ENCODE measurements at places on chromosomes 5 and 9.

GRCh38 chr9:99192786-99193465 lies 28.8 kb downstream of the ALG2 start:
- no peak for DNase-seq

DNA sequence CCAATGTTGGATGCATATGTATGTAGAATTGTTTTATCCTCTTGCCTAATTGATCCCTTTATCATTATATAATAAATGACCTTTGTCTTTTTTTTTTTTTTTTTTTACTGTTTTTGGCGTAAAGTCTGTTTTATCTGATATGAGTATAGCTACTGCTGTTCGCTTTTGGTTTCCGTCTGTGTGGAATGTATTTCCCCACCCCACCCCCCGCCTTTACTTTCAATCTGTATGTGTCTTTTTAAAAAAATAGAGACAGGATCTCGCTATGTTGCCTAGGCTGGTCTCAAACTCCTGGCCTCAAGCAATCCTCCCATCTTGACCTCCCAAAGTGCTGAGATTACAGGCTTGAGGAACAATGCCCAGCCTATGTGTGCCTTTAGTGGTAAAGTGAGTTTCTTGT lies 11.3 kb downstream of the AHRR start:
- DNase-seq = no peak

GRCh38 chr5:54656261-54656728 lies 138.7 kb downstream of the SNX18 start:
- peak; percentile 46 for DNase-seq

DNA sequence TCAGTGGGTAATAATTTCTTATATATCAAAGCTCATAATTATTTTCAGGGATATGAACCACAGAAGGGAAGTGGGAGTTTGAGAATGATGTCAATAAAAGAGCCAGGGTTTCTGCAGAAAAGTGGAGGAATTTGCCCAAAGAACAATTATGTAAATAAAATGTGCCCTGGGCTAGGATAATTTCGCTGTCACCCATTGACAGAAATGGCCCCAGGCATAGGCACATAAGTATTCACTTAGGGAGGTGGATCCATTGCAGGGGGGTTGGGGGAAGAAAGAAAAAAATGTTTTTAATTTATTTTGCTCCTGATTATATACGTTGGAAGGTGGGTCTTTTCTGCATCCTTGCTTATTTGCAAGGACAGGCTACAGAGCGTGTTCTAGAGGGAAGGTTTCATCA lies 135.1 kb upstream of the IRX2 start:
- DNase-seq = no peak

- no peak for DNase-seq
These were observed 93.1 kb downstream of the CDK5RAP2 start for GRCh38 chr9:120486835-120487234.

GRCh38 chr5:4640795-4641194 lies 499.3 kb upstream of the ADAMTS16 start:
- DNase-seq = no peak

- DNase-seq = no peak
These were observed 114.1 kb upstream of the RIOK2 start for GRCh38 chr5:97297063-97297703.

DNA sequence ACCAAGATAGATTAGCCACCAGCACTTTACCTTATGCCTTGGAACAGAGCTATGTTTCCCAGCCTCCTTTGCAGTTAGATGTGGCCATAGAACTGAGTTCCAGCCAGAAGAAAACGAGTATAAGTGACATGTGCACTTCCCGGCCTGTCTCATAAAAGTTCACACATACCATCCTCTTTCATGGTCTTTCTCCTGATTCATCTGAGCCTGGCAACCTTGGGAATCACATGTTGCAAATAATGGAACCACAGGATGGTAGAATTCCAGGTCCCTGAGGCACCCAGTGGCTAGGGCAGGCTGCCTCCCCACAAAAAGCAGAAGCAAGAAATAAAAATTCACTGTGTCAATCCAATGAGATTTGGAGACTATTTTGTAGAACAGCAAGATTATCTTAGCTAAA lies 128.1 kb downstream of the PDE4D start:
- no peak for DNase-seq

DNA sequence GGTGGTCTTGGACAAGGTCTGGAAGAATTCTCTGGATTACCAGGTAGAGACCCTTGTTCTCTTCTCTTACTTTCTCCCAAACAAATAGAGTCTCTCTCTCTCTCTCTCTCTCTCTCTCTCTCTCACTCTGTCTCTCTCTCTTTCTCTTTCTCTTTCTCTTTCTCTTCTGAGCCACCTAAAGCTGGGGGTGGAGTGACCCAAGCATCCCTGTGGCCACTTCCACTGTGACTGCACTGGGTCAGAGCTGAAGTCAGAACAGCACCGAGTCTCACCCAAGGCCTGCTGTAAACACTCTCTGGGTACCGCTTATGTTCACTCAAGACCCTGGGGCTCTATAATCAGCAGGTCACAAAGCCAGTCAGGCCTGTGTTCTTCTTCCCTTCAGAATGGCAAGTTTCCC lies 513.7 kb downstream of the EBF1 start:
- no peak for DNase-seq

- DNase-seq = no peak
These were observed 458.4 kb upstream of the C9orf72 start for GRCh38 chr9:28031521-28032267.

- DNase-seq = no peak
These were observed 51.1 kb downstream of the GNA14 start for GRCh38 chr9:77597057-77597456.

DNA sequence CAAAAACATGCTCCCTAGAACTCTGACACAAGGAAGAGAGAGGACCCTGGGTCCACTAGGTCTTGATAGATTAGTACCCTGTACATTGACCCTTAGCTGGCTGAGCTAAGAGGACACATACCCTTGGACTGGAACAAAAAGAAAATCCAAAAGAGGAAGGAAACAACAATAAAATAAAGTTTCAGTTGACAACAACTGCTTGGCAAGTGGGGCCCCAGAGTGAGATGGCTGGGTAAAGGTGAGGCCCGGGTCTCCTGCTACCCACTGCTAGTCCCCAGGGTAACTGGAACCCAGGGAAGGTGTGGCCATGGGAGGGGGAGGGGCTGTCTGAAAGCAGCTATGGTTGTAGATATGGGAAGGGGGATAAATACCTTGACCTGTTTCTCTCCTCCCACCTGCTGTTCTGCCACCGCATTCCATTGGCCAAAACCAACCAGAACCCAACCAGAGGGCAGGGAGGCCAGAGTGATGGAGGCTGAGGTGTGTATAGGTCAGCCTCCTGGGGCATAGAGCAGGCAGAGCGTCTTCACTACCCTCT lies 11.7 kb downstream of the TAL2 start:
- DNase-seq = no peak

DNA sequence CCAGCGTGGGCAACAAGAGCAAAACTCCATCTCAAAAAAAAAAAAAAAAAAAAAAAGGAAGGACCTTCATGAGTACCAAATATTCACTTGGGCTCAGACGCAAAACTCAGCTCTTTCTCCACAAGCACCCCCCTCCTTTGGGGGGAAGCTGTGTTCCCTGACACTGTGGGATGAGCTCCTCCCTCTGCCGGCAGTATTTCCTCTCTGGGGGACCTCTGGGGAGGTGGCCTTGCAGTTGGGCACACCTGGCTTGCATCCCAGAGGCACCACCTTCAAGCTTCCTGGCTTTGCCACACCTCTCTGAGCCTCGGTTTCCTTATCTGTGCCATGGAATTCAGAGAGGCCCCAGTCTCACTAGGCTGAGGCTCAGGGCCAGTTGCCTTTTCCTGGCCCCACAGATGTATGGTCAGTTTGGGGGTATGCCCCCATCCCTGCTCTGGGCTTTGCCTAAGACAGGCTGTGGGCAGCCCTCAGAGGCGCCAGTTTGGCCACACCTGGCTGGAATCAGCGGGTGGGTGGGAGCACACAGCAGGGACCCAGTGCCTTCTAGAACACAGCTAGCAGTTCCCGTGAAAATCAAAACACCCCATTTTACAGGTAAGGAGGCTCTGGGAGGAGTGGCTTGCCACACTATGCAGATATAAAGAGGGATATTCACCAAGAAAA lies 157.5 kb upstream of the IER5L start:
- DNase-seq = no peak

DNA sequence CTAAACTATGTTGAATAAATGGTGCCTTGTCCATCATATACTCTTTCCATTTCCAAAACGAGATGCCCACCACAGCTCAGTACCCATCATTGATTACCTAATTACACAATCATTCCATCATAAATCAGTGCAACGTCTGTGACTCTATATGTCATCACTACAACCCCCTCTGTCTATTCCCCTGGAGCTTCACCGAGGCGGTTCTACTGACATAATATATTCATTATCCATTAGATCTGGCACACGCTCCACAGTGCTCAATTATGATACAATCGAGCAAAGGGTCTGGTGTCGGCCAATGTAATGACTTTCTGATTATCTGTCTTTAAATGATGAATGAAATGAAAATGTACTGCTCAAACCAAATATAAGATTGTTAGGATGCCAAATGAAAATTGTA lies 1737.7 kb upstream of the WWC1 start:
- no peak for DNase-seq

GRCh38 chr9:38107405-38107804 lies 38.4 kb upstream of the SHB start:
- no peak for DNase-seq

DNA sequence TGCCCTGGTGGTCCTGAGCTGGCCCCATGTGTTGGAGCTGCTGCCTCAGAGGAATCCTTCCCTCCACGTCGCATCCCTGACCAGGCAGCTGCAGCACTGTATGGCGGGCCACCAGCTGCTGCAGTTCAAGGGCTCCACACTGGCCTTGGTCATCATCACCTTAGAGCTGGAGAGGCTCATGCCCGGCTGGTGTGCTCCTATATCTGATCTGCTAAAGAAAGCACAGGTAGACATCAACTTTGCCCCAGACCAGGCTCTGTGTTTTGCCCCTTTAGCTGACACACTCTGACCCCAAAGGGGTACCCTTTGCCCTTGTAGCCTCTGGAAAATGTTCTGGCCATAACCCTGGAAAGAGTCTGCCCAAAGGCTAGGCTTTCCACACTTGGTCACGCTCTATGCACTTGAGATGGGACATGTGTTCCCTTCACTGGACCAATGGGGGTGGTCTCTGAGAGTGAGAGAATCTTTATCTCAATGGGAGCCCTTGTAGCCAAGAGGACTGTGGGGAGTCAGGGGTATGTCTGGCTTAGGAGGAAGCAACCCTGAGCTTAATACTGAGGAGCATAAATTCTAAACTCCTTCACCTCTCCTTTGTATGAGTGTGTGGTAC lies 4.8 kb downstream of the CCNI2 start:
- DNase-seq = no peak

DNA sequence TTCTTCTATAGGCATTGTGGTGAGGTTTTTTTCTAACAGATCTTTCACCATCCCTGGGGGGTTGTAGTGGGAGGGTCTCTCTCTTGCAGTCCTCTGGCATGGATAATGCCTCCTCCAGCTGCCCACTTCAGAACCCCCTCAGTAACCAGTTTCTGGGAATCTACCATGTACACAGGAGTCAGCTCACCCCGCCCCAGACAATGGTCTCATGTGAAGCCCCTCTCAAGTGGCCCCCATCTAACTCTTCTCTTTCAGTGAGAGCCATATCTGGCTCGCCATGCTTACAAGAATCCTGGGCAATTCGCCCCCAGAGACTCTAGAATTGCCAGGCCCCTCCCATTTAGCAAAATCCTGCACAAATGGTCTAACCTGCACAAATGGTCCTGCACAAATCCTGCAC lies 144.4 kb upstream of the FSTL4 start:
- no peak for DNase-seq

DNA sequence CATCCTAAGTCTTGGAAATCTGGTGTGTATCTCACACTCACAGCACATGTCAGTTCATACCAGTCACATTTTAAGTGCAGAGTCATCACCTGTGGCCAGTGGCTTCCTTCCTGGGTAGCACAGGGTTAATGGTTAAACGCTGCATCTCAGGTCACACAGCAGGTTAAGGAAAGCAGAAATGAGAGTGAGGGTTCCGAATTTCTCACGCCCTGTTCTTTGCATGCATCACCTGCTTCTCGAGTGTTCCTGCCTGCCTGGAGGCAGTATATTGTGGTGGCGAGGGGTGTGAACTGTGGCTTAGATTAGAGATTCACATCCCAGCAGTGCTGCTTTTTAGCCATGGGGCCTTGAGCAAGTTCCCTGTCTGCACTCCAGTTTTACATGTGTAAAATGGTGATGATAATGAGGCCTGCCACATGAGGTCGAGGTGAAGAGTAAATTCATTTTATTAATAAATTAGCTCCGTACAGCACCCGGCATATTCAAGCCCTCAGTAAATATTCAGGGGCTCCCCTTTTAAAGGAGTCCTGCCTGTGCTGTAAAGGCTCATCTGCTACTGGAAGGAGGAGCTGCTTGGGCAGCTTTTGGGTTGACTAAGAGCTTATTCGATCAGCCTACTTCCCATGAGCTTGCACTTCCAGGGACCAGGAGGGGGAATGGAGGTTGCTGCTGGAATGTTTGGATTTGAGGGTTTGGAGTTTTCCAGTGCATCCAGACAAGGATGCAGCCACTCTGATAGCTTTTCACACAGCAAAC lies 61.1 kb upstream of the SAP30L start:
- DNase-seq = no peak

DNA sequence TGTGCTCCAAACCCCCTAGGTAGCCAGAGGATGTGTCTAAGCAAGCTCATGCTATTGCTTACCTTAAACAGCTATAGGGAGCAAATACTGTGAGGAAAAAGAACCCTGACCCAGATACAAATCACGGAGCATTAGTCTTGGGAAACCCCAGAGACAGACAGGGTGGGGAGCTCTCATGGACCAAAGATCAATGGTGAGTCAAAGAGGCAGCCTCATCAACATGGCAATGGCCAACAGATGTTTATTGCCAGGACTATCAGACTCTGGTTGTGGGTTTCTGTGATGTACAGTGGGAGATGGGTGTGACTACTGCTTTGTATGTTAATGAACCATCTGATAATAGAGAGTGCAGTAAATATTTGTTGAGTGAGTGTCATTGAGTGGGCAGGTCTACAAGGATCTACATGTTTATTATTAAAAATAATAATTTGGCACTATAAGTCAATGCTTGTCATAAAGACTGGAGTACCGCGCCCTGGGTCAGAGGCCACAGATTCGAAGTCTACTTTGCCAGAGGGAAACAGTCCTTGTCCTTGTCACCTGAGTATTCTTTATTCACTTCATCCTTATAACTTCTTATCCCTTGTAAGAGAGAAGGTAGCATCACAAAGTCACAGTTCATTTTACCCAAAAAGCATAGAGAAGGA lies 56.5 kb upstream of the RAI14 start:
- DNase-seq = no peak

- peak; percentile 14 for DNase-seq
These were observed 11.5 kb upstream of the SLC25A48 start for GRCh38 chr5:135822959-135823358.

- DNase-seq = no peak
These were observed 65.5 kb upstream of the OSMR start for GRCh38 chr5:38780316-38780715.

- no peak for DNase-seq
These were observed 183.7 kb downstream of the ZNF462 start for GRCh38 chr9:107046692-107047091.

DNA sequence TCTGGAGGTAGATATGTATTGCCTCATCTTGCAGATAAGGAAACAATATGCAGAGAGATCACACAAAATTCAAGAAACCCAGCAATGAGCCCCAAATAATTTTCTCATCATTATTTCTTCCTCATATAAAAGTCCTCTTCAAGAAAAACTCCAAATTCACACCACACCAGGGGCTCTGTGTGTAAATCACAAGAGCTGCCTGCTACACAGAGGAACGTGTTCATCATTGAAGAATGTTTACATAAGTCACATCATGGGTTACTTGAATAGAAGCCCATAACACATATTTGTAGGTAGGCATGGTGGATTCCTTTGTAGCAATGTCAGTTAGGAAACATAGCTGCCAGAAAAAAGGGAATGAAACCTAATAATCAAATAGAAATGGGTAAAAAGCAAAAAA lies 308.1 kb upstream of the TLE4 start:
- DNase-seq = no peak

- no peak for DNase-seq
These were observed 72.5 kb upstream of the RXRA start for GRCh38 chr9:134253606-134254205.
